Muscle of back (tissue), 13 donors: ENCODE measurements at places on chromosomes 2 and 18. TPM values are rescaled to one million over a fixed set of nuclear protein-coding genes. Genes with fewer than 3 reads are reported as not detected.

- DNase-seq, result no peak
Measured at GRCh38 chr2:10661846-10662245, 27.9 kb downstream of the NOL10 start.

Gene KCNG2
- polyA plus RNA-seq, result 0.38 TPM

DNA sequence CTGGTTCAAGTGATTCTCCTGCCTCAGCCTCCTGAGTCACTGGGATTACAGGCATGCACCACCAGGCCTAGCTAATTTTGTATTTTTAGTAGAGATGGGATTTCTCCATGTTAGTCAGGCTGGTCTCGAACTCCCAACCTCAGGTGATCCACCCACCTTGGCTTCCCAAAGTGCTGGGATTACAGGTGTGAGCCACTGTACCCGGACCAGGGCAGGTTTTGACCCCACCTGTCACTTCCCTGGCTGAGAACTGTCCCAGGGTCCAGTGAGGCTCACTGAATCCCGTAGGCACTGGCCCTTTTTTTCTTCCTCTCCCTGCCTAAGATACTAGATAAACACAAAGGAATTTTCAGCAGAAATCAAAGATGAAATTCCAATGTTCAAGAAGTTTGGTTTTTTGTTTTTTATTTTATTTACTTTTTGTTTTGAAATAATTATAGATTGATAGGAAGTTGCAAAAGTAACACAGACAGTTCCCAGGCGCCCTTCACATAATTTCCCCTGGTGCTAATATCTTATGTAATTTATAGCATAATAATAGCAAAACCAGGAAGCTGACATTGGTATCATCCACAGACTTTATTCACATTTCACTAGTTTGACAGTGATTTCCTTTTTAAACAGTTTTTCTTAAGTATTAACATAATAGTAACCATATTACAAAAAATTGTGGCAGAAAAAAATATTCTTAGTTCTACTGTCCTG lies 52.4 kb upstream of the B3GNT7 start:
- no peak for DNase-seq

GRCh38 chr2:46837112-46837454 lies 78.5 kb downstream of the MCFD2 start:
- no peak for DNase-seq

DNA sequence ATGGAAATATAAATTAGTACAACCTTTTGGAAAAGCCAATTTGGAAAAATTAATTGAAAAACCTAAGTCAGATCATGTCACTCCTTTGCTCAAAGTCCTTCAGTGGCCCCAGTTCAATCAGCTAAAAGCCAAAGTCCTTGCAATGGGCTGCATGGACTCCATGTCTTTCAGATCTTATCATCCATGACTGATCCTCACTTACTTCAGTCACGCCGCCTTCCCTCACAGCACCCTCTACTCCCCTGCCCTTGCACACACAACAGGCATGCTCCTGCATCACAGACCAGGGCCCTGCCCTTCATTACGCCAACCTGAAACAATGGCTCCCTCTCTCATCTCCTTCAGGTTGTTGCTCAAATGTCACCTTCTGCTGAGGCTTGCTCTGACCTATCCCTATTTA lies 15.6 kb downstream of the KANSL3 start:
- no peak for DNase-seq
